ENCODE measurements at places on chromosomes 3 and 15. TPM values are rescaled to one million over a fixed set of nuclear protein-coding genes. Genes with fewer than 3 reads are reported as not detected.

DNA sequence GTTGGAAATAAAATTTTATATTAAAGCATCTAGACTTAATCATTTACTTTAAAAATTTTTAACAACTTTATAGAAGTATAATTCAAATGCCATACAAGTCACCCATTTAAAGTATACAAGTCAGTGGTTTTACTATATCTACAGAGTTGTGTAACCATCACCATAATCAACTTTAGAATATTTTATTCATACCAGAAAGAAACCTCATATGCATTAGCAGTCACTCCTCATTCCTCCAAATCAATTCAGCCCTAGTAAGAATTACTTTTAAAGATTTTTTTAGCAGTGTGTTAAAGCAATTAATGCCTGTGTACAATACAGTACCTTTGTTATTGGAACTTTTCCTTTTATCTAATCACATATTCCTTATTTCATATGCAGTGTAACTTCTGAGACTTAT lies 14.0 kb upstream of the TCAIM start:
- H3K4me1 ChIP-seq, result no peaks in the 10 kb centered on the region
- H3K27me3 ChIP-seq, result no peaks in the 10 kb centered on the region
- no peak overlapping the region for H3K4me3 ChIP-seq
- no peak for DNase-seq
- no peak overlapping the region for H3K27ac ChIP-seq

DNA sequence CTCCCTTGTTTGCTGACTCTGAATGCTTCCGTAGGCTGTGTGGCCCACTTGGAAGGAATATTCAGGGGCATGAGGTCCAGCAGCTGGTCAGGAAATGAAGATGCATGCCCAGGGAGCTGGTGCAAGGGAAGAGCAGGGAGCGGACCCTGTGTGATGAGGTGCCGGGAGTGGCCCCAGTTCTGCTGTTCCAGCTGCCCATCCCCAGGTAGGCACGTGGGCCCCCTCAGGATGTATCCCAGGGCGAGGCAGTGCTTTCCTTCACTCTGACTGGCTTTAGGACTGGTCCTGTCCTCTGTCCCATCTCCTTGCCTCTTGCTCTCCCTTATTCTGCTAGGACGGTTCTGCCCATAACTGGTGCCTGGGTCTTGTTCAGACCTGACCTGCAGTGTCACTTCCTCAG lies 1.1 kb upstream of the FAM3D start:
- H3K4me3 ChIP-seq, result no peak overlapping the region
- no peaks in the 10 kb centered on the region for H3K4me1 ChIP-seq
- H3K27ac ChIP-seq, result no peak overlapping the region
- peaks cover 11% of the 10 kb centered on the region for H3K27me3 ChIP-seq
- no peak for DNase-seq

GRCh38 chr15:53739651-53740050 lies 19.8 kb downstream of the WDR72 start:
- no peak for DNase-seq
- no peaks in the 10 kb centered on the region for H3K36me3 ChIP-seq
- H3K4me1 ChIP-seq, result no peaks in the 10 kb centered on the region
- no peak overlapping the region for H3K27ac ChIP-seq
- no peak overlapping the region for H3K4me3 ChIP-seq

DNA sequence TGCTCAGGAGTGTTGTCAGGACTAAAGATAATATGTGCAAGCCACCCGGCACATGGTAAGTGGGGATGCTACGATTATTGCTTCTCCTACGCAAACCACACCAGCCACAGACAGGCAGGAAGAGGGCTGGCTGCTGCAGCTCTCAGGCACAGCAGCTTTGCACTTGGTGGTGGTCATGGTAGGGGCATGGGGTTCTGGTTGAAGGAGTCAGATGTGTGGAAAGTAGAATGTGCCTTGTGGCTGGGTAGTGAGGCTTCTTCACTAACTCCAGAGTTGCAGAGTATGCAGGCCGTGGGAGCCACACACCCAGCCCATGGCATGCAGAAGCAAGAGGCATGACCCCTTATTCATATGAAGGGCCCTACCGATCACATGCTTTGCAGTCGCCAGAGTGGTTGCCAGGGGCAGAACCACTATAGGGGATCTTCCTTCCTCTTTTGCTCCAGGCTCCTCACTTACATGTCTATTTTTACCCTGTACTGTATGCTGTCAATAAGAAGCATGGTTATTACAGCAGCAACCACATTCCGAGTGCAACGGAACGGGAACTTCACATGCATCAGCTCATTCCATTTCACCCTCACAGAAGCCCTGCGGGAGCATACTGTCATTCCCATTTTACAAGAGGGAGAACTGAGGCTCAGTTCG lies 59.2 kb upstream of the HERC1 start:
- no peak overlapping the region for H3K27ac ChIP-seq
- H3K36me3 ChIP-seq, result no peaks in the 10 kb centered on the region
- no peaks in the 10 kb centered on the region for H3K27me3 ChIP-seq
- peaks cover 37% of the 10 kb centered on the region for H3K4me1 ChIP-seq
- H3K4me3 ChIP-seq, result no peak overlapping the region
- DNase-seq, result no peak

DNA sequence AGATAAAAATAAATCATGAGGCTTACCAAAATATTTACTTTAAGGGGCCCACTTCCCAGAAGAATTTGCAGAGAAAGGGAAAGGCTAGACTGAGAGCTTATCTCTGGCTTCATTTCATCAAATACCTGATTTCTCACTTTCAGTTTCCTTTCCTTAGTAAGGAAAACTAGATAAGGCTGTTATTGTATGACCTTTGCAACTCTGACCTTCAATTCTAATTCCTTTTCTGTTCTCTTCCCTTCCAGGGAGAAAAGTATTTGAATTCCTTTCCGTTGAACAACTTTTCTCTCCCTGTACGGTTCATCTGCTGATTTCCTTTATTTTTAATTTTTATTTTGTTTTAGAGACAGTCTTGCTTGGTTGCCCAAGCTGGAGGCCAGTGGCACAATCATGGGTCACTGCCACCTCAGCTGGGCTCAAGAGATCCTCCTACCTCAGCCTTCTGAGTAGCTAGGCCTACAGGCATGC lies 7.1 kb upstream of the PXK start:
- peaks cover 19% of the 10 kb centered on the region for H3K4me1 ChIP-seq
- no peak overlapping the region for H3K4me3 ChIP-seq
- no peak for DNase-seq
- no peaks in the 10 kb centered on the region for H3K27me3 ChIP-seq
- H3K36me3 ChIP-seq, result no peaks in the 10 kb centered on the region
- peak overlapping the region; percentile 50 for H3K27ac ChIP-seq

GRCh38 chr15:66953523-66954229 lies 111.7 kb upstream of the SMAD3 start:
- no peak overlapping the region for H3K4me3 ChIP-seq
- DNase-seq, result no peak
- H3K36me3 ChIP-seq, result no peaks in the 10 kb centered on the region
- H3K4me1 ChIP-seq, result no peaks in the 10 kb centered on the region
- H3K27ac ChIP-seq, result no peak overlapping the region

Gene SLC28A2
- total RNA-seq, result not detected

All from left ventricle myocardium inferior (tissue), 1 donor.